ENCODE measurements at places on chromosomes 2 and 18.

DNA sequence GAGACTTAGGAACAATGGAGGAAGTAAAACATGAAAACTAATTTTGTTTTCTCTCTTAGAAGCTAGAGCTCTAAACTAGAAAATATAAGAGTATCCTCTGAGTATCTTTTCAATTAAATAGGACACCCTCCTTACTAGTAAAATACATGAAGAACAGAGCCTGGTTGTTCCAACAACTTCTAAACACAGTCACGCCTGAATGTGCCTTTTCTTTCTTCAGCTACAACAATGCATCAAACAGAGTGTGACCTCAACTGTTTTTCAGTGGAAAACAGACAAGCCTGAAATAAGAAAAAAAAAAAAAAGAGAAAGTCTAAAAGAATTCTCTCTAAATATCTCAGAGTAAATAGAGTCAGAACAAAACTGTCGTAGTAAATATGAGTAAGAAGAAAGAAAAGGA lies 928.8 kb downstream of the CNTNAP5 start:
- no peak for DNase-seq

GRCh38 chr2:149028377-149028776 lies 10.1 kb upstream of the LYPD6B start:
- DNase-seq = no peak

- no peak for DNase-seq
Measured at GRCh38 chr2:124050833-124051497, 25.9 kb downstream of the CNTNAP5 start.

DNA sequence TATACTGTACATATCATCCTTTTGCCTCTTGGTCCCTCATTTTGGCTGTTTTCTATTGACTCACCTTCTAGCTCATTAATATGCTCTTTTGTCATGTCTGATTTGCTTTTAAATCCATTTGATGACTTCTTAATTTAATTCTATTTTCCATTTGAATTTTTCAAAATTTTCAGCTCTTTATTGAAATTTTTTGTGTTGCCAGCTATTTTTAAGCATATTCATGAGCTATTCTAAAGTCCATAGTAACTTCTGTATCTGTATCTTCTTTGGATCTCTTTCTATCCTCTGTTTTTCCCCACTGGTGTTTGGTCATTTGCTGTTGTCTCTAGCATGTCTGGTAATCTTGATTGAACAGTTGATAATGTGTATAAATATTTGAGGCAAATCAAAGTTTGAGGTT lies 227.8 kb downstream of the NDUFA10 start:
- DNase-seq = no peak

GRCh38 chr18:10286580-10287150 lies 167.8 kb upstream of the APCDD1 start:
- DNase-seq = no peak

GRCh38 chr18:28050545-28050944 lies 126.4 kb downstream of the CDH2 start:
- no peak for DNase-seq

GRCh38 chr2:186125156-186125555 lies 360.9 kb upstream of the ZC3H15 start:
- no peak for DNase-seq

- DNase-seq = no peak
Measured at GRCh38 chr2:51990684-51991083, 958.8 kb upstream of the NRXN1 start.

DNA sequence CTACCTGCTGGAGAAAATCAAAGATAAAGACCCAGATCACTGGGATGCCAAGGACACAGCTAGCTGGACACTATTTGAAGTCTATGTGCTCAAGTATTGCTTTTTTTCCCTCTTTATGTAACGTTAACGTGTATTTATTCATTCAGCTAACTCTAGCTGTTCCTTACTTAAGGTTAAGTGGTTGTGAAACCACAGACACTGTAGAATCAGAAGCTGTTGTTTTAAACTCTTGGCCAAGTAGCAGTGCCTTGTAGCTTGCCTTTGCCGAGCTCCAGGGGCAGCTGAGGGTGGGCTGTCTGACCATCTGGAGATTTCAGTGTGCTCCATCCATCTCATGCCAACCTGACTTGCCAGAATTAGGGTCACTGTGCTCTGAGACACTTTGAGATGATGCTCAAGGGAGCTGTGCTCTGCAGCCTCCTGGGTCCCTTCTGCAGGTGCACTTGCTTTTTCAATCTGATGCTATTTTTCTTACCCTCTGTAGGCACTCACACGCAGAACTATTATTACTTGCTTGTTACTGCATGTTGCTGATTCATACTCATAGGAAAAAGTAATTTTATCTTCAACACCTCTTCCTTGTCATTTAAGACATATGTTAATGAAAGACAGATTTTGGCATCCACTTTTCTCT lies 116.2 kb downstream of the METTL8 start:
- no peak for DNase-seq

GRCh38 chr2:29361231-29361630 lies 246.0 kb downstream of the CLIP4 start:
- DNase-seq = no peak

GRCh38 chr2:88159481-88159880 lies 10.7 kb upstream of the THNSL2 start:
- DNase-seq = no peak

GRCh38 chr2:216553093-216553478 lies 54.4 kb downstream of the RPL37A start:
- no peak for DNase-seq

GRCh38 chr2:122322815-122323214 lies 567.4 kb downstream of the TSN start:
- no peak for DNase-seq

GRCh38 chr2:46460241-46460921 lies 19.0 kb upstream of the TMEM247 start:
- DNase-seq = no peak

DNA sequence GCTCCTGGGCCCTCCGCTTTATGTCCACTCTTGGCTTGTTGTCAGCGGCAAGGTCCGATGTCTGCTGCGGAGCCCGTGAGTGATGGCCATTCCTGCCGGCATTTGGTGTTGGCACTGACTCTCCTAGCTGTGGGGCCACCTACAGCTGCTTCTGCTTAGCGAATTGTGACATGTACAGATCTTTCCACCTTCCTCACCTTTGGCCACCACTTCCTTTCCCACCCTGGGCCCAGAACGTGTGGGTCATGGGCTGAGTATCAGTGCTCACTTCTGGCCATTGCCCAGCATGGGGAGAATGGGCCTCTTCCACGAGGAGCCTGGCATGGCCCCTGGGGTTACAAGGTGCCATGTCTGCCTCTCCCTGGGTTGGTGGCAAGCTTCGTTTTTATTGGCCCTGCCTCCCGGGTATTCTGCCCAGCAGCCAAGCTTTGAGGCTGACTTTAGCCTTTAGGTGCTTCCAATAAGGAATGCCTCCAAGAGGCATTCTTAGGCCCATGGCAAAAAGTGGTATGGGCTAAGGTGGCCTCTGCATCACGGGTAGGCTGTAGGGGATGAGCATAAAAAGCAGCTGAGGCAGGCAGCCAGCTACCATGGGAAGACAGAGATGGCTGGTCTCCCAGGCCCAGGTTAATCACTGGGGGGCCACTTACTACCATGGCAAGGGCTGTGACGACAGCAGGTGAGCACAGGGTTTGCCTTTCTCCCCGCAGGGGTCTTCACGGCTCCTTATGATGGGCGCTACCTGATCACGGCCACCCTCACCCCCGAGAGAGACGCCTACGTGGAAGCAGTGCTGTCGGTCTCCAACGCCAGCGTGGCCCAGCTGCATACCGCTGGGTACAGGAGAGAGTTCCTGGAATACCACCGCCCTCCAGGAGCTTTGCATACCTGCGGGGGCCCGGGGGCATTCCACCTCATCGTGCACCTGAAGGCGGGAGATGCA lies 65.8 kb downstream of the EMILIN2 start:
- no peak for DNase-seq

DNA sequence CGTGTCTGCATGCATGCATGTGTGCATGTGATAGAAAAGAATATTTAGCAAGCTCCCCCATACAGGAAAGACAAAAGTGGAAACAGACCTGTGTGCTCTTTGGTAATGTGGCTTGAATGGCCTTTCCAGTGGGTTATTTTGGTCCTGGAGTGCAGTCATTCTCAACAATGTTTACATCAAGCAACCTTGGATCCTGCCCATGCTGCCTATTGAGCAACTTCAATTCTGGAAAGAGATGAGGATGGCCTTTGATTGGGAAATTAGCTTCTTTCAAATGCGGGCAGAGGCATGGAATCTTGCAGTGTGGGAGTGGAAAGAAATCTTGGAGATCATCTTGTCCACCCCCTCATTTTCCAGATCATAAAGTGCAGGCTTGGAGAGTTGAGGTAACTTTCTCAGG lies 87.2 kb upstream of the SMAD2 start:
- DNase-seq = no peak

DNA sequence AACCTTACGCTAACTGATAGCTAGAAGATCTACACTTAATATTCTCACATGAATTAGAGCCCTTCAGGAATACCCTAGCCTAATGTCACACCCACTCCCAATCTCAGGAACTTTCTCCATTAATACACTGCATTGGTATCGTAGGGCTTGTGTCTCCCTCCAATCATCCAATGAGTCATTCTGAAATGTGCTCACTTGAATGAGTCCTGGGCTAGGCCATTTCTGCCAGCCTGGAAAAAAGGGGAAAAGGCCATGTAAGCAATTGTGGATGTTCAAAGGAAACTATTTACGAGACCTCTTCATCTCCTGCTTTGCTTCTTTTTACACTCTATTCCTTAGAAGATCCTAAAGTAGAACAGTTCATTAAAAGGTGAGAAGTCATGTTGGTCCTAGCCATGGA lies 18.8 kb downstream of the ZEB2 start:
- no peak for DNase-seq

DNA sequence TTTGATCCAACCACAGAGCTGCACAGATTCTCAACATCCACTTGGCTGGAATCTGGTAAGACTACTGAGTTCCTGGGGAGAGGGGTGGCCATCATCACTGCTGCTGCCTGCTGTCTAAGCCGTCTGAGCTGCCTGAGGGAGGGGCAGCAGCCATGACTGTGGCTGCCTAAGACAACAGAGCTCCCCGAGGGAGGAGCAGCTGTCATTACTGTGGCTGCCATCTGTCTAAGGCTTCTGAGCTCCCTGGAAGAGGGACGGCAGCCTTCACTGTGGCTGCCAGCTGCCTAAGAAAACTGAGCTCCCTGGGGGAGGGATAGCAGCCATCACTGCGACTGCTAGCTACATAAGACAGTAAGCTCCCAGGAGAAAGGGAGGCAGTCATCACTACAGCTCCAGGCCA lies 584.4 kb downstream of the NR4A2 start:
- DNase-seq = no peak

DNA sequence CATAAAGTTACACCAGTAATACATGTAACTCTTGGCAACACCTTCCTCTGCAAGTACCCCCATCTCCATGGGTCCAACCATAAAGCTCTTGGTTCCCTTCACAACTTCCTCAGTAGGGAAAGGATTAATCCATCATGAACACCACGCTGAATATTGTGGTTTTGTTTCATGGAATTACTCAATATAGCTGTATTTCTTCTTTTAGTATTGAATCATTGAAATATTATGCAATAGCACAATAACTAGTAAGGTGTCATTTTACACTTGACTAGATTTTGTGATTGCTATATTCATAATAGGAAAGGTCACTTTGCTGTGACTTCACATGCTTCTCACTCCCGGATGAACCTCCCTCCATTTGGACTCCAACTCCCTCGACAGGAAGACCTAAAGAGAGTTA lies 29.7 kb upstream of the PID1 start:
- no peak for DNase-seq

- DNase-seq = no peak
Measured at GRCh38 chr2:207260021-207260420, 94.3 kb upstream of the KLF7 start.

- DNase-seq = no peak
Measured at GRCh38 chr2:167987026-167987425, 260.4 kb downstream of the STK39 start.

- no peak for DNase-seq
Measured at GRCh38 chr2:151171186-151171585, 90.5 kb downstream of the RBM43 start.

DNA sequence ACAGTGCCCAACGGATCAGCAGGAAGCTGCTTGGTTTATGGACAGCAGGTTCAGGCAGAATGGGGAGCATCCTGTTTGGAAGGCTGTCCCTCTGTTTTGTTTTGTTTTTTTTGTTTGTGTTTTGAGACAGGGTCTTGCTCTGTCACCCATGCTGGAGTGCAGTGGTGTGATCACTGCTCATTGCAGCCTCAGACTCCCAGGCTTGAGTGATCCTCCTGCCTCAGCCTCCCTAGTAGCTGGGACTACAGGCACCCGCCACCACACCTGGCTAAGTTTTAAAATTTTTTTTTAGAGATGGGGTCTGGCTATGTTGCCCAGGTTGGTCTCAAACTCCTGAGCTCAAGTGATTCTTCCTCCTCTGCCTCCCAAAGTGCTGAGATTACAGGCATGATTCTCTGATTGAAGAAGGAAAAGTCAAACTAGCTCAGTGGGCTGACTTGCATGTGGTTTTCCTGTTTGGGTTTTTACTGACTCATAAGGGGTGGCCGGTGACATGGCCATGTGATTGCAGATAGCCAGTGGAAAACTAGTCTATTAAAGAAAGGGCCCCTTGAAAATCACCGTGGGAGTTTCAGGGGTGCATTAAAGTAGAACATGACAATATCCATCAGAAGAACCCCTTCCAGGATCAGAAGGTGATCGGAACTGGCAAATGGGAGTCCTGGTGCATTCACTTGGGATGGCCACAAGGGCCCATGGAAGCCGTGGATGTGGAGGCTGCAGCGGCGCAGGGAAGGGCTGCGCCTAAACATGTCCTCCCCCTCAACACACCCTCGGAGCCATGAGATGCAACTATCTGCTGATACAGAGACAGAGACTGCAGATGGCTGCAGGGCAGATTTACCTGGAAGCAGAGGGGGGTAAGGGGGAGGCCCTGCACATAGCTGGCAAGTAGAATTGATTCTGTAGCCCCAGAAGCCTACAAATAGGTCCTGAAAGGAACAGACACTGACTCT lies 26.5 kb downstream of the AQP12B start:
- peak; percentile 62 for DNase-seq

DNA sequence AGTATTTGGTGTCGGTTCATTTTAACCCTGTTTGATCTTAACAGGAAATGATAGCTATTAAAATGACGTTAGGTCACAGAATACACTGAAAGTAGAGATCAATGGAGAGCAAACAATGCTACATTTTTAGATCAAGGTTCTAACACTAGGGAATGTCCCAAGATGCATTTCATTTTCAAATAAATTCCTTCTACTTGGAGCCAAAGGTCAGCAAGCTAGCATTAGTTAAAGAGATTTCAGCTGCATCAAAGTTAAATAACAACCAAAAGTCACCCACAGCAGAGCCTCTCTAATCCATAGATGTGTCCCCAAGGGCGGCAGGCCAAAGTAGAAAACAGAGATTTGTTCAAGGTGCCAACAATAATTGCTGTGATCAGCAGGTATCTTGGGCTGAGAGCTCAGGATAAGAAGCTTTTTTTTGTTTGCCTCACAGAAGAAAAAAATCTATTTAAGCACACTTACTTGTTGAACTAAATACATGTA lies 1233.6 kb upstream of the TMEFF2 start:
- no peak for DNase-seq

DNA sequence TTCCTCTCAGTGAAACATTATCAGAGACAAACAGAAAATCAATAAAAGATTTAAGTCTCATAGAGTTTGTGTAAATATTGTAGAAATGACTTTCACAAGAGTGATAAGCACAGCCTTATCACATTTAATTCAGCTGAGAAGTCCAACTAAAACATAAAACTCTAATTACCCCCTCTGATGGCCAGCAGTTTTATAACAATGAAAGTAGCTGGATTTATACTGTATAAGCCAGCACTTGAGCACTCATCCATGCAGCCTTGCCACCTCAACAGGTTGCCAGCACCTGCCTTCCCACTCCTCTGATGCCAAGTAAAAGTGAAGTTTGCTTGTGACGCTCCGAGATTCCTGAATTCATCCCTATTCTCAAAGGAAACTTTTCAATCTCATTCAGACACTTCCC lies 103.0 kb upstream of the STK39 start:
- no peak for DNase-seq

All from ascending aorta (tissue), 2 donors.